ENCODE measurements at places on chromosomes 3 and 15.

DNA sequence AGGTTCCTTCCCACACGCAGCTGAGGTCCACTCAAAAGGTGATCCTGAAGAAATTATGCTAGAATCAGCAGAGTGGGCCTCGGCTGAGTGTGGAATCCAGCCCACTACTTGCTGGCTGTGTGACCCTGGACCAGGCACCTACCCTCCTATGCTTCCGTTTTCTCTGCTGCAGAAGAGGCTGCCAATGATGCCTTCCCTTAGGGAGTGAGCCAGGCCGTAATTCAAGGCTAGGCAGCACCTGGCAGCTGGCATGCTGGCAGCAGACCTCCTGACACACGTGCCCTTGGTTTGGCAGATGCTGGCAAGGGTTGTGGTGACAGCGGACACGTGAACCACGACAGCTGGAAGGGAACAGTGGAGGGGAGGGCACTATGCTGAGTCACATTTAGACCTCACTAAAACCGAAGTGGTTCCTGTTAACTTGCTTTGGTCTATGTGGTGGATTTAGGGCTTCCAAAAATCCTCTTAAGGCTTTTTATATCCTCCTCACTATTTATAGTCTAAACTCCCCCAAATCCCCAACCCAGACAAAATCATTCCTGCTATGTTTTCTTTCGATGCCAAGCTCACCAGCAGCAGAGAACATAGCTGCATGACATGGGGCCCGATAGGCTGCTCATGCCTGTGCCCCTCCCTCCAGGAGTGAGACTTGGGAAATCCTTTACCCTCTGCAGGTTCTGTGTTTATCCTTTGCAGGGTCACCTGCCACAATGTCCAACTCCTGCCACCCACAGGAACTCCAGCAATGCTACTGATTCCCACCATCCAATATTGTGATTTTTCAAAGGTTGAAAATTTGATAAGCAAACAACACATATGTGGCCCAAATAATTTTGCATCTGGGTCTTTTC is 10.6 kb upstream of the PCSK6 start:
- no peak for DNase-seq

DNA sequence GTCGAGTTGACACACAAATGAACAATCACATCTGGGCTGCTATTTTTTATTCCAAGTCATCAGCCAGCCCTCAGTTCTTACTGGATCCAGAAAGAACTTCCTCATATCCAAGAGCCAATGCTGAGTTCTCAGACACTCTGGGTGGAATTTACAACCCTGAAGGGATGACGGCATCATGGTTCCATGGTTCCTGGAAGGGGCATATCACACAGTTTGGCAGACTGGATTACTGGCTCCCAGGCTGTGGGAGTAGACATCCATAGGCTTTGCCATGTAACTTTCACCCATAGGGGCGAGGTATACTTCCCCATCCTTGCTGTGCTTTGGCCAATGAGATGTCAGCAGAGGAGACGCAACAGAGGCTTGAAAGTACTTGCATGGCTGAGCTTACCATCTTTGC is 26.9 kb upstream of the KBTBD12 start:
- no peak for DNase-seq

DNA sequence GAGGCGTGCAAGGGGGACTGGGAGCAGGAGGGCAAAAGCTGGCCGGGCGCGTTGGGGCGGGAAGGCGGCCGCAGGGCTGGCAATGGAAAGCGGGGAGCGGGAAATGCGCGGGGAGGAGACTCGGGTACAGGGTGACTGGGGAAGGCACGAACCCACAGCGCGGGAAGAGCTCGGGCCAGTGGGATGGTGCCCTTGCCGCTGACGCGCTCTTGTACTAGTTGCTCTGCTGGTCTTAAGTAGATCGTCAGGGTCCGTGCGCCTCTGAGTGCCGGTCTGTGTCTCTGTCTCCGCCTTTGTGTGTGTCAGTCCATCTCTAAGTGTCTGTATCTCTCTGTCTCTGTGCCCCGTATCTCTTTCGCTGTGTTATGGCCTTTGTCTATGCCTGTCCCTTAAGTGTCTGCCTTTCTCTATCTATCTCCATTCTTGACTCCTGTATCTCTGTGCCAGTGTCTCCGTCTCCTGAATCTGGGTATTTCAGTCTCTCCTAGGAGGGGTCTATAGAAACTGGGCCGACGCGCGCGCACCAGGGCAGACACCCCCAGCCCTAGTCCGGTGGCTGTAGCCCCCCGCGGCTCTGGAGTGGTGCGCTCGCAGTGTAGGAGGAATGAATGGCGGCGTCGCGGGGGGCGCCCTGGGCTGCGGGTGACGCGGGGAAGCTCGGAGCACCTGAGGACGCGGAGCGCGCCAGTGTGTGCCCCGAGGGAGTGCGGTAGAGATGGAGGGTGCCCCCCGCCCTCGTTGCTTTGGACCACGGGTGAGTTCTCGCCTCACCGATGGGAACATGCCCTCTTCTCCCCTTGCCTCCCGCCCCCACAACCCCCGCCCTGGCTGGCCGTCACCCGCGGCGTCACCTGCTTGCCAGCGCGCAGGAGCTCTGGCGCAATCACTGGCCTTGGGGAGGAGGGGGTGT is 756 bp upstream of the CAMK2N2 start:
- DNase-seq = no peak

- DNase-seq = no peak
Measured at GRCh38 chr15:69089258-69089657, 71.2 kb upstream of the GLCE start.
